ENCODE measurements at places on chromosomes 3 and 15. TPM values are rescaled to one million over a fixed set of nuclear protein-coding genes. Genes with fewer than 3 reads are reported as not detected.

DNA sequence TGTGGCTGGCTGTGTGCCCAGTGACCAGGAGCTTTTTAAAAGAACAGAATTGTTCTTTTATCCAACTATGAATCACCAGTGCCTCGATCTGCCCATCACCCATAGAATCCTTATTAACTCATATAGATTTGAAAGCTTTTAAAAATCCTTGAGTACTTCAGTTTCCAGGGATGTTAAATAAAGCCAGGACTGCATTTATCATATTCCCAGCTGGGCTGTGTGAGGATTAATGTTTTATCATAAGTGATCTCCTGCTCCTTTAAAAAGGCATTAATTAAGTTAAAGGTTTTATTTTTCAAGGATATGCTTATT is 234.0 kb downstream of the MYRIP start:
- no peak for DNase-seq

DNA sequence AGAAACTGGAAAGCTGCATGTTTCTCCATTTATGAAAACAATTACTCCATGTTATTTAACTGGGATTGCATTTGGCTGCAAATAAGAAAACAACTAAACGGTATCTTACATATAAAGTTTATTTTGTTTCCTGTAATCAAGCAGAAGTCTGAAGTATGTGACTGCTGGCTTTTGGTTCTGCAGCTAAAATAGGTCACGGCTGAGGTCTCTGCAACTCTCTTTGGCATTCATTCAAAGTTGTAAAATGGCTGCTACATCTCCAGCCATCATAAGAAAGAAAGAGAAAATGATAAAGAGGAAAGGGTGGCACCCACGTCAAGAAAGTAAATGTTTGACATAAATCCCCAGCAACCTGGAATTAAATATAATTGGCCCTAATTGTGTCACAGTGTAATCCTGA is 406.1 kb downstream of the TBC1D5 start:
- no peak for DNase-seq

GRCh38 chr15:36334059-36334458 is 245.4 kb upstream of the CDIN1 start:
- DNase-seq: no peak

GRCh38 chr3:128280481-128281052 is 127.3 kb downstream of the EEFSEC start:
- no peak for DNase-seq

ATOSA gene
- 13.4 TPM for total RNA-seq

DNA sequence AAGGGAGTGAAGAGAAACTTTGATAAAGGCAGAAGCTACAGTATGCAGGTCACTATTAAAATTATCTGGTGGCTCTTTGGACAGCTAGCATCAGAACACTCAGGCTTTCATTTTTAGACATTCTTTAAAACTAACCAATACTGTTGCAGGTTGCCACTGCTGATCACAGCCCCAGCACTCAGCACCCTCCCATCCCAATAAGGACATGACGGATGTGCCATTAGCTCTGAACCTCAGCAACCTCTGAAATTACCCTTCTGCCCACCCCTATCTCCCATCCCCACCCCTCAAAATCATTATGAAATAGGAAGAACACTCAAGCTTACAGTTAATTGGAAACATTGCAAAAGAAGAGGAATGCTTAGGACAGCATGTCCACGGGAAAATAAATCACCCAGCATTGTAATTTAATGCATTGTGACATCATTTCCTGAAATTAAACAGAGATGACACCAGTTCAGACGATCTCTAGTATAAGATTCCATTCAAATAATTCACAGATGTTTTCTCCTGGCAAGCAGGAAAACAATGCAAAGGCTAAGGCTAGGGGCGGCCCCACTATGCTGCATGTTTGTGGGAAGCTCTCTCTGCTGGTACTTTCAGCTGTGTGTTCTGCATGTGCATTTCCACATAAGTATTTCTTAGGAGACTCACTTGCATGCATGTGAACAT is 71.6 kb downstream of the MEIS2 start:
- DNase-seq: no peak

ARGFX gene
- total RNA-seq: not detected

GRCh38 chr3:123909785-123910184 is 25.7 kb upstream of the MYLK start:
- DNase-seq: no peak

GRCh38 chr3:162285259-162285658 is 788.7 kb downstream of the OTOL1 start:
- no peak for DNase-seq

DNA sequence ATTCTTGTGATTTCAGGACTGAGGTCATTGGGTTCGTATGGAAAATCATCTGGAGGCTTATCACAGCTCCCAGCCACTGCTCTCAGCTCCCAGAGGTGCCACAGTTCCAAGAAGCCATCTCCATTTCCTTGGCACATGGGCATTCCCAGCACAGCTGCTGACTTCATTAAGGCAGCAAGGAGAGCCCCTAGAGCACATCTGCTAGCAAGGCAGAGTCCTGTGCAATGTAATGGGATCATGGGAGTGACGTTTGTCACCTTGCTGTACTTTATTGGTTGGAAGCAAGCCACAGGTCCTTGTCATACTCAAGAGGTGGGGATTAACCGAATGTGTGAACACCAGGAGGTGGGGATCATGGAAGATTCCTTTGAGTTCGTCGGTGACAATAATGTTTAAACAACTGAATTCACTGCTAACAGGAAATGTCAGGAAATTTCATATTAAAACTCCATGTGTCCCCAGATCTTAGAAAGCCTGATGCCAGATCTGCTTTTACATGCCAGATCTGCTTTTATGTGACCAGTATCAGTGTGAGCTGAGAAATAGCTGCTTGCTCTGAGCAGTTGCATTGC is 148.8 kb downstream of the GABRG3 start:
- DNase-seq: no peak

GRCh38 chr3:129184396-129184657 is 631 bp upstream of the CNBP start:
- DNase-seq: peak; percentile 48

DNA sequence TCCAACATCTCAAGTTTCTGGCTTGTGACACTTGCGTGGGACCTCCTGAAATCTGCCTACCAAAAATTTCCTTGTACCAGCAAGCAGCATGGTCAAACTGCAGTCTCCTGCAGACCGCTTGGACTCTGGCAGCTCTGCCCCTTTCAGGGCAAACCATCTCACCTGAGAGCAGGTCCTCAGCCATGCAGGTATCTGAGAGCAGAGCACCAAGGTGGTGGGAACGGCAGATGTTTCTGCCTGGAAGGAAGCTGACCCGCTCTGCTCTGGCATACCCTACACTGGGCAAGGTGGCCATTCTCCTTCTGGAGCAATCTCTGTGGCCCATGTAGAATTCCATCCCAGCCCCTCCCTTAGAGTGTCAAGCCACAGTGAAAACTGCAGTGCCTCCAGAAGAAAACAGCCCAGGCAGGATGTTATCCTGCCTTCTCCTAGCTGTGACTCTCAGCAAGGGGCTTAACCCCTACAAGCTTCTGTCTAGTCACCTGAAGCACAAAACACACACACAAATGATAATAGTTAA is 21.6 kb downstream of the MESD start:
- DNase-seq: no peak

STRIT1 gene
- not detected for total RNA-seq

PTPN23 gene
- total RNA-seq: 25.9 TPM

DNA sequence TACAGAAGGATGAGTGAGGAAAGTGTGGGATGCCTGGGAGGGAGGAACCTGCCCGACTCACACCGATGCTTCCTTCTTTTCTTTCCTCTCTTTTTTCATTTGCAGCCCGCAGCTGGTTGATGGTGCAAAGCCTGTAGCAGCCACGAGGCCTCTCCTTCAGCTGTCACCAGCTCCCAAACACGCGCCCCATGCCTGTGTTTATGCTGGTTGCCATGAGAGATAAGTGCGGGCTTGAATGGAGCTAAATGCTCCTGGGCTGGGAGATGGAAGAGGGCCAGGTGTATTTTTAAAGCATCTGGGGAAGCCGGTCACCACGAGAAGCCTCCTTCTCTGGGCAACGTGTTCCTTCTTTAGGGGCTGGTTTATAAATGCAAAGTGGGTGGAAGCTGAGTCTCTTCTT is 9.3 kb downstream of the COLQ start:
- DNase-seq: no peak

- DNase-seq: no peak
Measured at GRCh38 chr3:128260275-128260674, 107.0 kb downstream of the EEFSEC start.

ZNF660 gene
- 0.89 TPM for total RNA-seq

DNA sequence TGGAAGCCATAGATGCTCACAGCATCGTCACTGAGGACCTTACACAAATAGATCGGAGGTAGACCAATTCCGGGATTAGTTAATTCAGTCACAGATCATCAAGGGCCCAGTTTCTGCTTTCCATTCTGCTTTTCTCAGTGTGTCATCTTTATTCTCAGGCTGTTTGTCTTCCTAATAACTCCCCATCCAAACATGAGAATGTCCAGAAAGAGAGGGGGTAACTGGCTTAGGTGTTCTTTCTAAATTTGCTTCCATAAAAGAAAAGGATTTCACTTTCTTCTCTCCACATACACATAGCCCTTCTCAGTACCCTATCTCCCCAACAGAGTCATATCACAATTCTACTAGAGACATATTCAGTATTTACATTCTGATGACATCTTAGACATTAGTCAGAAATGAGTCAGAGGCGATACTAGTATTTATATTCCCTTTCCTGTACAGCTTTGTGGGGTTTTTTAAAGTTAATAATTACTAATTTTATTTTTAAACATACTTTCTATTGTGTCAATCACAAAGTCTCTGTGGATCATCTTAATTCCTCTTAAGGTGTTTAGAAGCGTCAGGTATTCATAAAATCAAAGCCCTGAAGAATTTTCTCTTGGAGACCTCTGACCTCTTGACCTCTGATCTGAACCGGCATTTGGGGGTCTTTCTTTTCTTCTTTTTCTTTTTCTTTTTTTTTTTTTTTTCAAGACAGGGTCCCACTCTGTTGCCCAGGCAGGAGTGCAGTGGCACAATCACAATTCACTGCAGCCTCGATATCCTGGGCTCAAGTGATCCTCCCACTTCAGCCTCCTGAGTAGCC is 24.3 kb upstream of the IL12A start:
- DNase-seq: no peak

All from activated CD4-positive, alpha-beta T cell treated with anti-CD3 and anti-CD28 coated beads for 36 hours (primary cell).